ENCODE measurements at places on chromosomes 11 and 22.

DNA sequence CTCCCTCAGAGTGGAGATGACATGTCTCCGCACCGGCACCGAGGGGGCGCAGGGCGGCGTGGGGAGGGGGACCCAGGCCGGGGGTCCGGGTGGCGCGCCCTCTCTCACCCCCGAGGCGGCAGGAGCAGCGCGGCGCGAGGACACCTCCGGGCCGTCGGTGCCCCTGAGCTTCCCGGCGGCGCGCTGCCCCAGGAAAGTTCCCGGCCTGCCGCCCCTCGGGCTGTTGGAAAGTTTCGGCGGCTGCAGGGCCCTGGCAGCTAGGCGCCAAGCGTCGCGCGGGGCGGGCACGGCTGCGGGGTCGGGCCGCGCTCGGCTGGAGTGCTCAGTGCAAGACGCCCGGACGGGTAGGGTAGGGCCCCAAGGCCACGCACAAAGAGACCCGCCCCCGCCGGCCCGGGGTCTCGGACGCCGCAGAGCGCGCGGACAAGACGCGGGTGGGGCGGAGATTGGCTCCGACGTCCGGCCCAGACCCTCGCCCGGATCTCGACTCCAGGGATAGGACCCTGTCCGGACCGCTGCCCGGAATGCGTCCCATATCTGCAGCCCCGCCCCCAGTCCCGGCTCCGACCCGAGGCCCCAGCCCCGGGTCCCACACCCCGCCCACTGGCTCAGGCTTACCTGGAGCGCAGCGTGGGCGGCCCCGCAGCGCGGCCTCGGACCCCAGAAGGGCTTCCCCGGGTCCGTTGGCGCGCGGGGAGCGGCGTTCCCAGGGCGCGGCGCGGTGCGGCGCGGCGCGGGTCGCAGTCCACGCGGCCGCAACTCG is 471 bp downstream of the ARVCF start:
- DNase-seq = no peak

GRCh38 chr22:29691636-29692326 is 28.0 kb upstream of the CABP7 start:
- DNase-seq = no peak

GRCh38 chr11:44261800-44262591 is 47.9 kb downstream of the ALX4 start:
- DNase-seq = no peak

- no peak for DNase-seq
Measured at GRCh38 chr22:26399289-26399688, 29.8 kb upstream of the ASPHD2 start.

DNA sequence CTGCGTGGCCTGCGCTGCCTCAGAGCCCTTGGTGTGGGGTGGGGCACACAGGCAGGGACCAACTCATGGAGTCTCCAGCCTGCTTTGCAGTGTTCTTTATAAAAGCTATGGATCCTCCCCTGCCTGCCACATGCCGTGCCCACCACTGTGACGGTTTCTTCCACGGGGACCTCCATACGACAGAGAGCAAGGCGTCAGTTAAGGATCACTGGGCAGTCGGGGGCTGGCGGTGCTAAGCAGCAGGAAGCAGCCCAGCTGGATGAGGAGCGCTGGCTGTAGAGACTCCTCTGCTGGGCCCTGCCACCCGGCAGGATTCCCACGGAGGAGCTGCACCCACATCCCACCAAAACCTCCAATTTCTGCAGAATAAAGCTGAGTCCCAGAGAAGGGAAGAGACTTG is 23.1 kb upstream of the EFCAB6 start:
- no peak for DNase-seq

DNA sequence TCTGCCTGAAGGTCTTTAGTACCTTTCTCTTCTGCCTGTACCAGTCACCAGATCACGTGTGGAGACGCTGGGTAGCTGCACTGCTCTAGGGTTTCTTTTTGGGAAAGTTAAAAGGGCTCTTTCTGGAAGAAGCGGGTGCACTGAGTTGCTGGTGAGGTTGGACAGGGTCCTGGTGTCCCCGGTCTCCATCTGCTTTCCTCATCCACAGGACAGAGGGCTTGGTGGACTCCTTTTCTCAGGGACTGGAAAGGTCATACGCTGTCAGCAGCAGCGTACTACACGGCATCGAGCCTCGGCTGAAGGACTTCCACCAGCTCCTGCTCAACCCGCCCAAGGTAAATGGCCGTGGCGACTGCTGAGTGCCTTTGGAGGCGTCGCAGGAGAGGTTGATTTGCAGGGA is 52.8 kb downstream of the SBF1 start:
- DNase-seq = no peak

DNA sequence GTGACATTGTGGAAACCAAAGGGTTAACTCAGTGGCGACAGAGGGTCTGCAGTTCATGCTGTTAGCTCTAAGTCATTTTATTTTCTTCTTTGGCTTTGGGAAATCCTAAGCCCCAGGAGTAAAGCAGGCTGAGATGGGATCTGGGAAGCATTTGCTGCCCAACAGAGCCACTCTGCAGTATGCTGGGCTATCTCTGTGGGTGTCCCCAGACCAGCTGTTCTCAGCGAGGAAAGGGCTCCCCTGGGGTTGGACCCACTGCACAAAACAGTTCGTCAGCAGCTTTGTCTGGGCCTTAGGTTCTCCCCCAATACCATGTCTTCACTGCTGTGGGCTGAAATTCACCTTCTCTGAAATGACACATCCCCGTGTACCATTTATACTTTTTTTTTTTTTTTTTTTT is 34.0 kb downstream of the KREMEN1 start:
- DNase-seq = no peak

DNA sequence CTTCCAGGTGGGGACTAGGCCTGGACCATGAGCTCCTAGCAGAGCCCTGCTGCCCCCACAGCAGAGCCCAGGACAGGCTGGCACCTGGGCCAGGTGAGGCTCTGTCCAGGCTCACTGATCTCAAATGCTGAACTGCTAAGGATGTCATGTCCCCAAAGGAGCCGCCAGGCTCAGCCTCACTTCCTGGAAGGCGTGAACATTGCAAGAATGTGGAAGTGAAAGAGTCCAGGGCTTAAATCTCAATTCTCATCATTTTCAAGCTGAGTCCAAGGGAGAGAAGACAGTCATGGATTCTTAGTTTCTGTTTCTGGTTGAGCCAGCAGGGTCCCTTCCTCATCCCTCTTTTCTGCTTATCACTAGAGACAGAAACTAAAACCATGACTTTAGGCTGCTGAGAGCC is 5.0 kb downstream of the ASCL2 start:
- DNase-seq = no peak

DNA sequence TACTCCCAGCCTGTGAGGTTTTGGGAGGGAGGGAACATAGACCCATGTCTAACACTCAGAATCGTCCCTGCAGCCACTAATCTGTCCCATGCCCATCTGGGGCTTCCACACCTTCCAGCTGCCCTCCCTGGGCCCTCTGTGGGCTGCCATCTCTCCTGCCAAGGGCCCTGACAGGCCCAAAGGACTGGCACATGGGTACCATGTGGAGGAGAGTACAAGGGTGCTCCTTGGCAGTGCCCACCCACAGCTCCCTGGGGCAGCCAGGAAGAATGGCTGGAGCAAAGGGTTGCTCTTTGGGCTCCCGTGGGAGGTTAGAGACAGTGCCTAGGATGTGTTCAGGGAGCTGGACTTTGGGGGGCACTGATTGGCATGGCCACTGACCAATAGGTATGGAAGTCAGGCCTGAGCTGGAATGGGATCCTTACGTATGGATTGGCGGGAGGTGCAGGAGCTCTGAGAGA is 56.8 kb downstream of the CD82 start:
- DNase-seq = no peak

- DNase-seq = no peak
Measured at GRCh38 chr22:31623592-31624304, 38.3 kb downstream of the PISD start.

GRCh38 chr11:78149646-78150045 is 10.2 kb upstream of the ALG8 start:
- DNase-seq = no peak

DNA sequence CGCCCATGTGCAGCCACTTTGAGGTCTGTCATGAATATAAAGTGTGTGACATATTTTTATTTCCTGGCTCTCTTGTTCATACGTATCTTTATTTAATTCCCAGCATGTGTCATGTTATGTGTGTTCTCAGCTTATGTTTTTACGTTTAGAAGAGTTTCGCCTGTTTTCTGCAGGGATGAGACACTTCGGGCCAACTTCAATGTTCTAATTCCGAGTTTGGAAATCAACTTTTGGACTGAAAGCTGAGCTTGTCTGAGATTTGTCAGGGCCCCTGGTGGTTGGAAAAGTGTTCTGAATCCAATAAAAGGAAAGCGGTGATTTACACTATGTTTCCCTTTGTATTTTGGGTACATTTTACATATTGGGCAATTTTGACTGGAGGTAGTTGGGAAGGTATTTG is 810.7 kb downstream of the TBC1D22A start:
- no peak for DNase-seq

GRCh38 chr22:28379951-28380350 is 299.7 kb downstream of the TTC28 start:
- DNase-seq = no peak

DNA sequence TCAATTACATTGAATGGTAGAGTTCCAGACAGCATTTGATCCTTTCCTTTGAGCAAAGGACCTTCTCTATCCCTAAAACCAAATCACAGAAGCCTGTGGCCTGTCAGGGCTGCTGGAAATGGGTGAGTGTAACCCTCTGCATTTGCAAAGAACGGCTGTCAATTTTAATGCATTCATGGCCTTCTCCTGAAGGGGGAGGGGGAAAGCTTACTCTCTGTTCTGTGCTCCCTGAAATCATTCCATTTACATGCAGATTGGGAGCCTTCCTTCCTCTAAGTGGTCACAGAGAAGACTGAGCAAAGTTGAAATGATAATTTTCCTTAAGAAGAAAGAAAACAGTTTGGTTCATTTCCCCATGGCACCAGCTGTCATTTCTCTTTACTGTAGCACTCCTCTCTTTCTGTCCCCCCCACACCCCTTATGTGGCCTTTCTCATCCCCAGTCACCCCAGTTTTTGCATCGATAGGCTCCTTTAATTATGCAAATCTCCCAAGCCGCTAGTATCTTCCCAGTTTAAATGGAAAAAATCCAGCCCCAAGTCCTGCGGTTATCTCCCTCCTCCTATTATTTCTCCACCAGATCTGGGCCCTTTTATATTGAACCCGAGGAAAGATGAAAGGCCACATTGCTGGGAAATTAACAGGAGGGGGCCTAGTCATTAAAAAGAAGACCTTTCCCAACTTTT is 109.4 kb upstream of the KIRREL3 start:
- DNase-seq = no peak

GRCh38 chr11:107040433-107041087 is 22.3 kb upstream of the GUCY1A2 start:
- DNase-seq = no peak

DNA sequence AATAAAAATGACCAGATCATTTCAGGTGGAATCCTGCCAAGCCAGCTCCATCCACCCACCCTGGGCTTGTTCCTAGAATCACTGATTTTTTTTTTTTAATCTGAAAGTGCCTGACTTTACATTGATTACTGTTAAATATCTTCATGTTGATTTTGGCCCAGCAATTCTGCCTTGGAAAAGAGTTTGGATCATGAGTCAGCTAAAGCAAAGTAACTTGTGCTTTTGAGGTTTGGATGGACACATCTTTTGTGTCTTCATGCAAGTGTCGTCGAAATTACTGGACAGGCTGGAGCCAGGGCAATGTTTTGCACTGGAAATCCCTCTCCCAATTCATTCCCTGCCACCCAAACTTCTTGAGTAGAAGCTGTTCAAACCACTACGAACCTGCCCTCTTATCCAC is 164.0 kb upstream of the SYT13 start:
- no peak for DNase-seq

GRCh38 chr11:93054881-93055280 is 85.4 kb downstream of the MTNR1B start:
- DNase-seq = no peak

- no peak for DNase-seq
Measured at GRCh38 chr22:30591191-30591587, 521 bp downstream of the PES1 start.

DNA sequence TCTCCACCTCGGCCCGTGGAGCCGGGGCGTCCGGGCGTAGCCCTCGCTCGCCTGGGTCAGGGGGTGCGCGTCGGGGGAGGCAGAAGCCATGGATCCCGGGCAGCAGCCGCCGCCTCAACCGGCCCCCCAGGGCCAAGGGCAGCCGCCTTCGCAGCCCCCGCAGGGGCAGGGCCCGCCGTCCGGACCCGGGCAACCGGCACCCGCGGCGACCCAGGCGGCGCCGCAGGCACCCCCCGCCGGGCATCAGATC is 439 bp downstream of the YAP1 start:
- DNase-seq = no peak

- no peak for DNase-seq
Measured at GRCh38 chr22:31039393-31039792, 41.7 kb upstream of the SMTN start.

DNA sequence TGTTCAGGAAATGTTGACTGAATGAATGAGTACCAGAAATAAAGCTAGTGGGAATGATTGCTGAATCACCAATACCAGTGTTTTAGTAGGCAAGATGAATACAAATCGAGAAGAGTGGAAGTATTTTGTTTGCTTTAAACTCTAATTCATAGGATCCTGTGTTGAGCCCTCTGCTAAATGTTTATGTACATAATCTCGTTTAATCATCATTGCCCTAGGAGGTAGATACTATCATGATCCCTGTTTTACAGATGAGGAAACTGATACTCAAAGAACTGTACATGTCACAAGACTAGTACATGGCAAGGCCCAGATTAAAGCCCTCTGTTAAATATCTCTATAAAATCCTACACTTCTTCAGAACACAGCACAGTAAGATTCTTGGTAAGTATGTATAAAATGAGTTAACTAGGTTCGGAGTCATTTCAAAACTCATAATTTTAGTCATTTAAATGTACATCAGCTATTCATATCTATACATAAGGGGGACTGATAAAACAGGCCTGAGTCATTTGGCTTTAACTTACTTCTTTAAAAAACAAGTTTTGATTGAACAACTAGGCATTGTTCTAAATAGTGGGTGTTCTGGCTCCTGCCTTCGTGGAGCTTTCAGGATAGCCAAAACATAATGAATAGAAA is 97.1 kb downstream of the EXT2 start:
- DNase-seq = no peak

DNA sequence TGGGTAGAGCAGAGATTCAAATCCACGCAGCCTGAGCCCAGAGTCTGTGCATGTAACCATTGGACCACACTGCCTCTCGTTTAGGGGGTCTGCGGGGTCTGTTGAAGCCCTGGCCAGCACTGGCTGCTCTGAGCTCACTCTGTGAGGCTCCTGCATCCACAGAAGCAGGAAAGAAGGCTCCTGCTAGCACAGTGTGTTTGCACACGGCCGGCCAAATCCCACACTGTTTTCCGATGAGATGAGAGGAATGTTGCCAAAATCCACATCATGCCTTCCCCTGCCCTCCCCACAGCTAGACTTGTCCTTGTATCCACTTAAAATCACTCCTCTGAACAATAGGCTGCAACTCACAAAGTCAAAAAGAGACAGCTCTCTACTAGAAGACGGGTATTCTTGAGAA is 10.6 kb upstream of the SLC22A12 start:
- no peak for DNase-seq

GRCh38 chr11:8006349-8006977 is 19.3 kb downstream of the EIF3F start:
- DNase-seq = no peak

Measured in activated naive CD8-positive, alpha-beta T cell treated with anti-CD3 and anti-CD28 coated beads, Interleukin-2, amount 50 U/mL, for 16 hours (primary cell).